ENCODE measurements at places on chromosomes 5 and 9.
A peak's percentile ranks its signal among the peaks of the same experiment; 100 is the strongest.

GRCh38 chr5:107937204-107937603, 266.5 kb upstream of the EFNA5 start:
- DNase-seq, result no peak

DNA sequence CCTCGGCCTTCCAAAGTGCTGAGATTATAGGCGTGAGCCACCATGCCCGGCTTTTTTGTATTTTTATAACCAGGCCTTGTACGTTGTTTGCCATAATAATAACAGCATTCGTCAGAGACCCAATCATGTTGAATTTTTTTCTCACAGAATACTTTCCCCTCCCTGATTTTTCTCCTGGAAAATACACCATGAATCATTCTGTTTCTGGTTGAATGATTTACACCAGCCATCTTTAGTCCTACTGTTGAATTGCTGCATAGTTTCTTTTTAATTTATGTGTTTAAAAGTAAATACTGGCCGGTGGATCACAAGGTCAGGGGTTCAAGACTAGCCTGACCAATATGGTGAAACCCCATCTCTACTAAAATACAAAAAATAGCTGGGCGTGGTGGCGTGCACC, 3.5 kb downstream of the CNOT8 start:
- no peak for DNase-seq

DNA sequence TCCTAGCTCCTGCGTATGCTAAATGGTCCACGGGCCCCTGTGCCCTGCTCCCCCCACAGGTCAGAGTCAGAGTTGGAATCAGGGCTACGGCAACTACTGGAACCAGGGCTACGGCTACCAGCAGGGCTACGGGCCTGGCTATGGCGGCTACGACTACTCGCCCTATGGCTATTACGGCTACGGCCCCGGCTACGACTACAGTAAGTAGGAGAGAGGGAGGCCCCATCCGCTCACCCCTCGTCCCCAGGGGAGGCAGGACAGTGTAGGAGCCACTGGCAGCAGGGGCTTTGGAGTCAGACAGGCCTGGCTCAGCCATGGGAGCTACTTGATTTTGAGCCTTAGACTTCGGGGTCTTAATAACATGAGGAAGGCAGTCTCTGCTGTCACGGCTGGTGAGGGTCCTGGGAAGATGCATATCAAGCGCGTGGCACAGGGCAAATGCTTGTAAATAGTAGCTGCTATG, 5.8 kb downstream of the HNRNPAB start:
- no peak for DNase-seq

DNA sequence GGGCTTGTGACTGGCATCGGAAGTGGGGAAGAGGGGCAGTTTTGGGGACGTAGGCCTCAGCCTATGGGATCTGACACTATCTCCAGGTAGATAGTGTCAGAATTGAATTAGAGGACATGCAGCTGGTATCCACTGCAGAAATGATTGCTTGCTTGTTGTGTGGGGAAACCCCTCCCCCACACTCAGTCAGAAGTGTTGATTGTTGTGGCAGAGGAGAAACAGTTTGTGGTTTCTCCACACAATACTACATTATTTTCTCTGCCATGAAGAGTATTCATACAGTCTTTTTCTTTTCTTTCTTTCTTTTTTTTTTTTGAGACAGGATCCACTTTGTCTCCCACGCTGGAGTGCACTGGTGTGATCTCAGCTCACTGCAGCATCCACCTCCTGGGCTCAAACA, 113.9 kb downstream of the ARRDC3 start:
- DNase-seq, result no peak

- no peak for DNase-seq
These were observed 1.8 kb upstream of the ACTL7B start for GRCh38 chr9:108857572-108857971.

GRCh38 chr5:39121315-39121714, 47.1 kb upstream of the RICTOR start:
- DNase-seq, result no peak

- DNase-seq, result no peak
These were observed 195.4 kb downstream of the HSPA4 start for GRCh38 chr5:133247151-133247709.

GRCh38 chr5:15966066-15966640, 213.4 kb downstream of the MARCHF11 start:
- no peak for DNase-seq

DNA sequence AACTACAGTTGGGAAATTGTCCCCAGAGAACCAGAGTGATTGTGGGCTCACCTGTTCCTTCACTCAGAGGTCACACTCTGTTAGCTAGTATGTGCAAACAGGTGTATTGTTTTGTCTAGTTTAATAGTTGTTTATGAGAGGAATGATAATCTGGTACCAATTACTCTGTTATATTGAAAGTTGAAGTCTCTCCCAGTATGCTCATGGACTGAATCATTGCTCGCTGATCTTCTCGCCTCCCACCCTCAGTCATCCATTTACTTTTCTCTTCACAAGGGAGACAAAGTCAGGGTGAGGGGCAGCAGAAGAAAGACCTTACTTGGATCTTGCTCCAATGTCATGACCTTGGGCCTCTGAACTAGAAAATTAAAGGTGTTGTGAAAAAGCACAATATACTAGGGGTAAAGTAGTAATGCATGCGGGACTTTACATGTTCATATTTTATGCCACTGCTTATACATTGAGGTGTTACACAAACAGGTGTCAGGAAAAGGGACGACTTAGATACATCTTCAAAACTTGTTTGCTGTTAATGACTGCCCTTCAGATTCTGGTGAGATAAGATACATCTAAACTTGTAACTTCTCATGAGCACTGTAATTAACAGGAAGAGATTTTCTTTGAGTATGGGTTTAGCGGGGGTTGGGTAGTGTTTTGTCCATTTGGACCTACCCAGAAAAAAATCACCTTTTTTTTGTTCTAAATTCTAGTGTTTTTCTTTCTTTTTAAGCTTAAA, 36.9 kb downstream of the LNPEP start:
- DNase-seq, result no peak

DNA sequence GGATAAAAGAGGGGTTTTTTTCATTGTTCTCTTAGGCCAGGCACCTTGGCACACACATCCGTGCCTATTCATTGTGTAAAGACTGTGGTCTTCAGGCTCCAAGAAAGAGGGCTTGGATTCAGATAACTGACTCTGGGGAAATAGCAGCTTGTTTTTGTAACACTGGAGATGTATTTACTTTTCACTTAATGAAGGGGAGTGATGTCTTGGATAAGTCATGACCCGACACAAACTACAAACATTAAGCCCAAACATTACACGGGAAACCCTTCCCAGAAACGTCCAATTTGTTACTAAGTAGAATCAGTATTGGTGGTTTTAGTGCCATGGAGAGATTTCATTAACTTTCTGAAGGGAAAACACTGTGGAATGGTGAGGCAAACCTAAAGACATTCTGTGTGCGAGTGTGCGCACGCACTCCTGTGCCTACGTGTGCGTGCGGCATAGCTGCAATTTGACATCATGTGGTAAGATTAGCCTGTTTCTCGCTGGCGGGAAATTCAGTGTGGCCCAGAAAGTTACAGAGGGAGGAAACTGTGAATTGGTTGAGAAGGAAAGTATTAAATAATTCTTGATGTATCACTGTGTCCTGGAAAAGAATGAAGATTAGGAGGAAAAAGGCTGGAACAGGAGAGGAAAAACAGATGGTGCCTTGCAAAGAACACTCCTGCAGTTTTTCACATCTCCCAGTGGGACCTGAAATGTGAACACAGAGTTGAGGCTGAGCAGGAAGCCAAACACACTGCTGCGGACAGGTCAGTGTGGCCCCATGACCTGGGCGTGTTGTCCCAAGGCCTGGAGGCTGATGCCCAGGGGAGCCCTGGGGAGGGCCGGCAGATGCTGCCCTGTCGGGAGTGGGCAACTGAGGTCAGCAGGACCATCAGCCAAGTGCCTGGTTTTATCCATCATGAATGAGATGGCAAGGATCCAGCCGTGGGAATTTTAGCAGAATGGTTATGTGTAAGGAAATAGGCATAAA, 108.5 kb downstream of the GAS1 start:
- DNase-seq, result no peak

DNA sequence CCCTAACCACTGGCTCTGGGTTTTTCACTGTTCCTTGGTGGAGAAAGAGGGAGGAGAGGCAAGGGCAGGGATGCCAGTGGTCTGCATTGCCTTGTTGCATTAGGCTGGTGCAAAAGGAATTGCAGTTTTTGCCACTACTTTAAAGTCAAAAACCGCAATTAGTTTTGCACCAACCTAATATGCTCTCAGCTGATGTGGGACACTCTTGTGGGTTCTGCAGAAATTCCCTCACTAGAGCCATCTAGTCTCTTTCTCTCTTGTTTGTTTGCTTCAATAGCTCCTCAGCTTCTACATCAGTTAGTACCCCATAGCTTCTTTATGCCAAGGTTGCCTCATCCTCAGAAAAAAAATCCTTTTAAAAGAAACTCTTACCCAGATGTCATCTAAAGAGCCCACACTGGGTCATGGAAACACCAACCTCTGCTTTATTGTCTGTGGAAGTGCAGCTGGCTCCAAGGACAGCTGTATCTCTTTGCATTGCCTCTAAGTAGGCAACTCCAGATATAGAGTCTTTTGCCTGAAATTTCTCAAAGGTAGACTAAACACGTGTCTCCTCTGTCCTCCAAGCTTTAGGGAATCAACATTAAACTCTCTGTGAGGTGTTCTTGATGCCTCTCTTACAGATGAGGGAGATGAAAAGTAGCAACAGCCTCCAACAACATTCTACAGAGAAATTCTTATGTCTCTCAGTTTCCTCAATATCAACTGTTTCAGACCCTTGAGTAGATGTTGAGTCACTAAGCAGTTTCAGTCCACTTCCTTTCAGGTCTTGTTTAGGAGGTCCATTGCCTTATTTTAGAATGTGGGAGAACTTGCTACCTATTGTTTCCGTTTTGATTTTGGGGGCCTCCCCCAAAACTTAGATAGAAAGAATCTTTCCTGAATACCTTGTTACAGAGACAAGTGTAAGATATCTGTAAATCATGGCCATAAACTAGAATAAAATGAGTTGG, 84.9 kb upstream of the MEF2C start:
- no peak for DNase-seq

DNA sequence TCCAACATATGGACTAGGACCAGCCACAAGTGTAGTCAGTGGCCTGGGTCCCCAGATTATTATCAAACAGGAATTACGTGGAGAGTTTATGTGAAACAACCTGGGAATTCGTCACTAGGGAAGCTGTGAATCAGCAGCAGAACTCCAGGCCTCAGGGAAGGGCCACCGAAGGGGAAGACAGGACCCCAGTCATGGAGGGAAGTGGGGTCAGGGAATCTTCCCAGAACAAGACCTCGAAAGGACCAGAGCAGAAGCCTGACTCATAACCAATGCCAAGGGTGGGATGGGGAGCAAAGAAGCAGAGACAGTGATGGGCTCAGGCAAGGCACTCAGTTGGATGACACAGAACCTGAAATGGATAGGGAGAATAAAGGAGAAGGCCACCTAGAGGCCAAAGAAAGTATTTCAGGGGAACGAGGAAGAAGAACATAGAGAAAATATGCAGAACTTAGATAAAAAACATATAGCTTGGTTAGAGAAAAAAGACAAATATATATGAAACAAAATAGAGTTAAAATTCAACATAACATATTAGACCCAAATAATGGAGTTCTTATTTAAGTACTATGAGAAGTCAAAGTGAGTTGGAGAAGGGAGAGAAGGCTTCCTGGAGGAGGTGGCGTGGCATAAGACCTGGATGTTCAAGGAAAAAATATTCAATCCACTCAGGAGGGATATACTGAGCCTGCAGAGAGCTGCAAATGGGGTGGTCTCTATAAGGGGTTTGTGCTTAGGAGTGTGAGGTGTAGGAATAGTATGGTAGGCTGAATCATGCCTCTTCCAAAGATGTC, 66.7 kb upstream of the CAST start:
- no peak for DNase-seq

DNA sequence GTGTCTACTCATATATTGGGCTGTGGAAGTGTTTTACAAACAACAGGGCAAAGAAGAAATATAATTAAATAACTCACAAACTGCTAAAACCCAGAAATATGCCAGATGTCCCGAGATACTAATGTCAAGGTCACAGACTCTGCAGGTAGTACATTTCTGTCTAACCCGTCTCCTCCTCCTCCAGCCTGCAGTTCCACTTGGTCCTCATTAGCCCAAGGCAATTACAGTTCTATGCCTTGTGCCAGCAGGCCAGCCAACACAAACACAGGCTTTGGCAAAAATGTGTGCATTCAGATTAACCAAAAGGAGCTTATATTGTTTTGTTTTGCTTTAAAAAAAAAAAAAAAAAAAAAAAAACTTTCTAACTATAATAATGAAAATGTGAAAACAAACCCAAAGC, 148.8 kb downstream of the MYO10 start:
- DNase-seq, result no peak

- DNase-seq, result peak; percentile 46
These were observed 194.6 kb downstream of the OLFM1 start for GRCh38 chr9:135281791-135282737.

DNA sequence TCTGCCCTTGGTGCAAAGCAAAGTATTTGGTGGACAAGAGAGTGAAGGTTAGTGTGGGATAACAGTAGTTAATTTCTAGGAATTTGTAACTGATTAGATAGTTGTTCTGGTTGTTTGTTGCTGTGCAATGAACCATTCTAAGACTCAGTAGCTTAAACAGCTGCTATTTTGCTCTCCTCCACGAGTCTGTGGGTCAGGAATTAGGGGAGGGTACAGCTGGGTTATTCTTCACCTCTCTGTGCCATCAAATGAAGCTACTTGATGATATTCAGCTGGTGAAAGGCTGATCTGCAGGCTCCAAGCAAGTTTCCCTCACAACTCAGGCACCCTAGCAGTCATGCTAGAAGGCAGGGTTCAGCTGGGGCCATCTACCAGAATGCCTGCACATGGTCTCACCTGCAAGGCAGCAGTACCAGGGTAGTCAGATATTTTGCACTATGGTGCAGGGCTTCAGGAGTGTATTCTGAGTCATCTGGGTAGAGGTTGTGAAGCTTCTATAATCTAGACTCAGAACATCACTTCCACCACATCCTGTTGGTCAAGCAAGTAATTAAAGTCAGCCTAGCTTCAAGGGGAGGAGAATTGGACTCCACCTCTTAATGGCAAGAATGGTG, 159.5 kb upstream of the SLC28A3 start:
- no peak for DNase-seq

GRCh38 chr5:125685771-125686170, 737.4 kb upstream of the GRAMD2B start:
- no peak for DNase-seq

DNA sequence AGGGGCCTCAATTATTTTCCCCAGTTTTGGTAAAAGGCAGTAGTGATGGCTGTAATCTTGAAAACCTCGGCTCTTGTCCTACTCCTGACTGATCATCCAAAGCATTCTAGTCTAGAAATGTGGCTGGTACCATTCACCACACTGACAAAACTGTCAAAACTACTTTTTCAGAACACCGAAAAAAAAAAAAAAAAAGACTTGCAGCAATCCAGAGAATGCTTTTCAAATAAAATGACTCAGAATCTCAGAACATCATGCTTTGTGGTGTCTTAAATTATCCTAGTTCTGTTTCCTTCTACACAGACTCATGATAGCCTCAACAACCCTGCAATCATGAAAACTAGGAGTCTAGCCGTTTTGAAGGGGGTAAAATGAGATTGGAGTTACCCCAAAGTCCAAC, 13.4 kb downstream of the SLC28A3 start:
- DNase-seq, result no peak

GRCh38 chr5:63843190-63843589, 119.1 kb downstream of the HTR1A start:
- no peak for DNase-seq
